OCI-M1 (cell line): ENCODE measurements at places on chromosomes 5 and 9.

- peak; percentile 64 for DNase-seq
Observed at GRCh38 chr5:76990899-76991459, 38.1 kb downstream of the CRHBP start.

DNA sequence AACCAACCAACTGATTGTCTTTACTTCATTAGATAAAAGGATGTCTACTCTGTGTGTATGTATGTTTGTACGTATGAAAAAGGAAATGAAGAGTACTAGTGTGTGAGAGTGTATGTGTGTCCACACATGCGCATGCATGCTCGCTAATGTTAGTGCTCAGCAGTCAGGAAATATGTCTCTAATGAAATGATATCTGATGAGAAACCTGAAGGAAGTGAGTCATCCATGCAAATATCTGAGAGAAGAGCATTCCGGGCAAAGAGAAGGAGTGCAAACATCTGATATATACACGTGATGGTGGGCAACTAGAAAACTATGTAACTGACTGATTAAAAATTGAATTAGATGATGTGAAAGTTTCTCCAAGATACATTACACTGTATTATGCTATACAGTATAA, 29.6 kb upstream of the UGCG start:
- peak; percentile 20 for DNase-seq

GRCh38 chr5:107517185-107518033, 153.3 kb downstream of the EFNA5 start:
- no peak for DNase-seq

DNA sequence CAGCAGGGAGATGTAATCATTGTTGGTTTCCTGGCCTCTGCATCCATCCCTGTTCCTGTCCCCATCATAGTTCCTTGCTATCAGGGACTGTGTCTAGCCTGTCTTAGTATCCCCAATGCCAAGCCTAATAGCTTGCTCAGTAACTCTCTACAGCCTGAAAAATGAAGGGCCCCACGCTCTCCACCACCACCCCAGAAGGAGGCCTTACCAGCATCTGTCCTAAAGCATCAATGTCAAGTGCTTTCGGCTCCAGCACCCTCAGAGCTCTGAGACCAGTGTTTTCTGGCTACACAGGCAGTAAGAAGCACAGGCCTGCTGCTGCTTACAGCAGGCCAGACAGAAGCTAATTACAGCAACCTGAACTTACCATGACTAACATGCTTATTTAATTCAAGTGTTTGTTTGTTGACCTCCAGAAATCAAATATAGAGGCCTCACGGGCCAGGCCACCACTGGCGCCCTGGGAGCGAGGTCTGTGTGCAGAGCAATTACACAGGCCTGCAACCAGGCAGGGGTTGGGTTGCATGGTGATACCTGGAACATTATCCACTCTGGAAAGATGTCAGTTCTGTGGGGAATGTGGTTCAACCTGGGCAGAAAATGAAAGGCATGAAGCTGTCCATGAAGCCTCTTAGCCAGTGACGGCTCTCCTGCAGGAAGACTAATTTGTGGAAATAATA, 124.3 kb downstream of the SLC1A3 start:
- no peak for DNase-seq

GRCh38 chr5:59485107-59485506, 408.4 kb downstream of the PDE4D start:
- no peak for DNase-seq

- no peak for DNase-seq
Observed at GRCh38 chr5:37808945-37809344, 30.9 kb downstream of the GDNF start.

GRCh38 chr9:6598249-6598725, 47.2 kb downstream of the GLDC start:
- DNase-seq = no peak

DNA sequence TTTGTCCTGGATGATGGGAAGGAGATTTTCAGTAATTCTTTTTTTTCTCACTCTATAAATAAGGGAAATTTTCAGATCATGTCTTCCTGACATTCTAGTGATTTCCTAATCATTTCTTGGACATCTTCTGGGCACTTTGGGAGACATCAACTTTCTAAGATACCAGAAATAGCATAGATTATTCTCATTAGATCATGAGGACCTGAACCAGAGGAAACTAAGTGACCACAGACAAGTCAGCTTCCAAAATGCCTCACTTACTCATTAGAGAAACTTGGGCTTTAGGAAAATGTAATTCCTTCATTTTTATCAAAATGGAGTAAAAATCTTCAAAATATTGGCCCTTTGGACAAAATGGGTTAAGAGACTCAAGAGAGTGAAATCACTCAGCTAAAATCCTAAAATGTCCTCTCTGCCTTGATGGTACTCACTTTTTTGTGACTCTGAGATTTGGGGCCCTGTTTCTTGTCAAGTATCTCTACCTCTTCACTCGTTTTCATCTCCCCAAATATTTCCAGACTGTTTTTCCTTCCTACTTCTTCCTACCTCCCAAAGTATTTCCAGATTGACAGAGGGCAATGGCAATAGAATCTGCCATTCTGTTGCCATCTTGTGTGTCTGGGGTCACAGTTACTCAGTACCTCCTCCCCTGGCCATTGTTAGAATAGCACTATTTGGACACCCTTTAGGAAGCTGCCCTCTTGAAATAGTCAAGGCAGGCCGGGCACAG, 194.5 kb downstream of the NR3C1 start:
- DNase-seq = peak; percentile 62

DNA sequence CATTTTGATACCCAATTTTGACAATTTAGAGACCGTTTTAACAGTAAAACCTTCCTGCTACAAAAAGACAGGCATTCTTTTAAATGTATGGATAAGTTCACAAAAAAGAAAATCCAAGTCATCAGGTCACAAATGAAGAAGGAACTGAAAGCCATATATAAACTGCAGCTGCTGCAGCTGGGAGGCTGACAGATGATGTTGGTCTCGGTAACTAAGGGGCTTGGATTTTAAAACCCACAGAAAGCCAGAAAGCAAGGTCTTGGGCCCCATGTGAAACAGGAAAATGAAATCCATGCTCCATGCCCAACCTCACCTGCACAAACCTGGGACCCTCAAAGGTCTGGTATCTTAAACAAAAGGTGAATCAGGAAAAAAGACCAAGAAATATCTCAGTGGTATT, 15.7 kb upstream of the C5orf34 start:
- DNase-seq = no peak

- DNase-seq = peak; percentile 8
Observed at GRCh38 chr9:78479441-78479840, 182.5 kb downstream of the PSAT1 start.

GRCh38 chr5:78653681-78654366, 5.3 kb upstream of the LHFPL2 start:
- no peak for DNase-seq

DNA sequence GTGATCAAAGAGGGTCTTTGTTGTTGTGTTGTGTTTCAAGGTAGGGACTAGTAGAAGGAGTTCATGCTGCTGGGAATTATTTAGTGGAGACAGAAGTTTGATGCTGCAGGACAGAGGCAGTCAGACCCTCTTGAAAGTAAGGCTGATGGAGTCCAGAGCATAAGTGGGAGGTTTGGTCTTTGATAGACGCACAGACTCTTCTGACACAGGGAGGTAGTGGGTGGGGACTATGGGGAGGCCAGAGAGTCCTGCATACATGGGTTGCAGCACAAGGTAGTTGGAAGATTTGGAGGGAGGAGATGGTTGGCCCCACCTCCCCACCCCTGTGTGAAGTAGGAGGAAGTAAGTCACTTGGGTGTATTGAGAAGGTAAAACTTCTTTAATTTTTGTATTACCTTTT, 2.4 kb upstream of the CCDC112 start:
- DNase-seq = no peak

DNA sequence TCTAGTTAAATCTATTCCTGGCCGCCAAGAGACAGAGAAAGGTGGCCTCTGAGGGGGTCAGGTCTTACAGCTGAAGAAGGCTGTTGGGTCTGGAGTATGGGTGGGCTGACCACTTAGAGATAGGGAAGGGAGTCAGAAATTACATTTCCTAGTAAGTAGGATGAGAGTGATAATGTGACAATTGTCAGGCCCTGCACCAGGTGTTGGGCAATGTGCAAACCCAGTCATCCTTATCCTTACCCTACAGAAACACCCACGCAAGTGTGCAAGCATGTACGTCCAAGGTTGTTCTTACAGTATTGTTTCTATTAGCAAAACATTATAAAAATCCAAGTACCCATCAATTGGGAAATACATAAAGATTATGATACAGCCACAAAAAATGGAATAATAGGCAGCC, 9.5 kb downstream of the SPAAR start:
- DNase-seq = peak; percentile 22

DNA sequence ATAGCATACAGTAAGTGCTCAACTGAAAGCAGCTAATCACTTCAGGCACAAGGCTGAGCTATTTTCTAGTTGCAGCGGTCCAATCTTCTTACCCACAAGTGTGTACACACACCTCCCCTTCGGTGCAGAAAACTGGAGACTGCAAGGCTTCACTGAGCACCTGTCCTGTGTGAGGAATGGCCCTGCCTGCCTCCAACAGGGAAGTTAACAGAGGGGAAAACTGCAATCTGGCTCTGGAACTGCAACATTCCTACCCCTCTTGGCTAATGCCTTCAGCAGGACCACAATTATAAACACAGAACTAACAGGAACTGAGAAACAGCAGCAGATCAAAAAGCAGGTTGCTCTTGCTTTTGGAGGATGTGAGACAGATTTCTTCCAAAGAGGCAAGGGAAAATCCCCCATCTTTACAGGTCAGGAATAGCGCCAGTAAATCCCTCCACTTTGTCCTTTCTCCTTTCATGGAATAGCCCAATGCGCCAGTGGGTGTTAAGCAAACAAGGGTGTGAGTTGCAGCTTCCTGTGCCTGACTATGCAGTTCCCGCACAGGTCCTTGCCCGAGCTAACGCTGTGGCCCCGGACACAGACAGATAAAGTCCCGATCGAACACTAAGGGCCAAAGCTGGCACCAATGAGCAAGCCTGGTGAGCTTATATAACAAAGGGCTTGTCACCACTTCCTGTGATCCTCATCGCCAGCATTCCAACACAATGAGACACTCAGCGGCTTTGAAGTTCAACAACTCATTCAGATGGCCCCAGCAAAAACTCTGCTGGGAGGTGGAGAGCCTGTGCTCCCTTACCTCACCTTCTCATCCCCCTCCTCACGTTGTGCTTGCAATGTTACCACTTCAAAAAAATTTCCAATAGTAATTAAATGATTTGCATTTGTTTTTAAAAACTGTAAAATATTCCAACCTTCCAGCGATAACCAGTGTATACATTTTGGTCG, 21.5 kb downstream of the SHB start:
- peak; percentile 49 for DNase-seq

- no peak for DNase-seq
Observed at GRCh38 chr5:173767574-173768266, 120.4 kb upstream of the CPEB4 start.

DNA sequence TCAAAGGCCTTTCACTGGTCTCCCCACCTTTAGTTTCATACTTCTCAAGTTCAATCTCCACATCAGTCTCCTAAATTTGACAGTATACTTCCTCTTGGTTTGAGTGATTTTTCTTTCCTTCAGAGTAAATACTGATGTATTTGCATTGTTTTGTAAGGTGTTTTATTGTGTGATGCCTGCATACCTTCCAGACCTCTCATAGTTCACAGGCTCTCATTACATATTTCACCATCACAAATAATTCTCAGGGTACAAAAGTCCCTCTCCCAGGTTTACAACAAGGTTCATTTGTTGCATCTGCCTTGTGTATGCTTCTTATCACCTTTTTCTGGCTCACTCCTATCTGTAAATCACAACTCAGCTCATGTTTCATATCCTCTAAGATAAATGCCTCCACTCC, 22.2 kb upstream of the TUSC1 start:
- no peak for DNase-seq

DNA sequence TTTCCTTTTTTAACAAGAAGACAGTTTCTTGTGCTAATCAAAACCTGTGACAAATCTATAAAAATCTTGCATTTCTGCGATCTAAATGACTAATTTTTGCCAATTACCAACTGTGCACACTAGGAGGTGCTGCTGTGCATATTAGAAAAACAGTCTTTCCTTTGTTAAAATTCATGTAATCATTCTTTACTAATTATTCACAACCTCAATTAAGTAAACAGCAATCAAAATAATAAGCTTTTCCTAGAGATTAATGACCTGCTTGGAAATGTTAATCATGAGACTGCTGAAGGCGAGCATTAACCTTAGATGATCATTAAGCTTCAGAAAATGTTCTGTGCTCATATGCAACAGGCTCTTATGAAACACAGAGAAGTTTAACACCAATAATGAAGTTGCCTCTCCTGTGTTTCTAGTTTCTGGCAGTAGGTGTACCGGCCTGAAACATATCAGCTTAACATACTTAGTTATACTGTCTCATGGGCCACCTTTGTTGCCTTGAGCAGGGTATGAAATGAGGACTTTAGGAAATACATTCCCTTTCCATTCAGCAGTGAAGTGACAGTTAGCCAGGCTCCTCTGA, 17.7 kb downstream of the RFESD start:
- peak; percentile 80 for DNase-seq

DNA sequence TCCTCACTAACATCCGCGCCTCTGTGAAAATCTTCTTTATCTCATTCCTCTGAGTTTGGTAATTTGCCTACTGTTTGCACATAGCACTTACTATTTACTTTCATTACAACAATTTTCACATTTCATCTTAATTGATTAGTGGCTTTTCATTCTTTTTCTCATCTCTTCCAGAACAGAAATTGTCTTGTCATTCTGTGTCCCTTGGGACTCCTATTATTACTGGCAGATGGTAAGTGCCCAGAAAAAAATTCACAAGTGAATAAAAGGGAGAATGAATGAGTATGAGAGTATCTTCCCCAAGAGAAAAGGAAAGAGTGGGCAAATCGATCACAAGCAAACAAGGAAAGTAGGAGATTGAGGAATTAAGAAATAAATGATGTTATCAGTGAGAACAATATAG, 876.1 kb downstream of the TLE4 start:
- no peak for DNase-seq

DNA sequence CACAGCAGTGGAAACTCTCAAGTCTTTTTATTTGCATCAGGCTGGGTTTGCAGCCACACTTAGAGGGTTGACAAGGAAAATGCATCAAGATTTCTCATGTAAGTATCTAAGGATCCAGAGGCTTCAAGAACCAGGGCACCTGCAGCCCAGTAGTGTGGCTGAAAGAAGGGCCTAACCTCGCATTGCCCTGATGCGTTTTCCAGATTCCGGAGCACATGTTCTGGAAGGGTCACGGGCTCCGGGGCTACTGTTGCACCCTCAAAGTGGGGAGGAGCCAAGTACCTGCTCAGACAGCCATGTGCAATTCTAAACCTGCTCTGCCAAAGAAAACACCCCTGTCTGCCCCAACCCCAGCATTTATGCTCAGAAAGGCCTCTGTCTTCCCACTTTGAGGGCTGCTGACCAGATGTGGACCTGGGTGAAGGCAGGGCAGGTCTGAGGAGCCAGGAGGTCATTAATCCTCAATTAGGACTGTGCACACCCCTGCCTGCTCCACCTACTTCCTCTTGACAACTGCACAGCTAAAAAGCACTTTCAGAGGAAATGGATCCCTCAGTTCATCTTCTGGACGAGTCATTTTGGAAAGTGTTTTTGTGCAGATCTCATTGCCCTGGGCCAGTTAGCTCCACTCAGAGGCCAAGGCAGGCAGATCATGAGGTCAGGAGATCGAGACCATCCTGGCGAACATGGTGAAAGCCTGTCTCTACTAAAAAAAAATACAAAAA, 110.7 kb downstream of the SAXO1 start:
- no peak for DNase-seq

- DNase-seq = no peak
Observed at GRCh38 chr9:68852941-68853340, 147.9 kb downstream of the PIP5K1B start.
